Hepatic stellate cell (primary cell): ENCODE measurements at places on chromosomes 3 and 15.

GRCh38 chr3:14145236-14145635 lies 20.4 kb downstream of the TMEM43 start:
- peak; percentile 51 for DNase-seq

DNA sequence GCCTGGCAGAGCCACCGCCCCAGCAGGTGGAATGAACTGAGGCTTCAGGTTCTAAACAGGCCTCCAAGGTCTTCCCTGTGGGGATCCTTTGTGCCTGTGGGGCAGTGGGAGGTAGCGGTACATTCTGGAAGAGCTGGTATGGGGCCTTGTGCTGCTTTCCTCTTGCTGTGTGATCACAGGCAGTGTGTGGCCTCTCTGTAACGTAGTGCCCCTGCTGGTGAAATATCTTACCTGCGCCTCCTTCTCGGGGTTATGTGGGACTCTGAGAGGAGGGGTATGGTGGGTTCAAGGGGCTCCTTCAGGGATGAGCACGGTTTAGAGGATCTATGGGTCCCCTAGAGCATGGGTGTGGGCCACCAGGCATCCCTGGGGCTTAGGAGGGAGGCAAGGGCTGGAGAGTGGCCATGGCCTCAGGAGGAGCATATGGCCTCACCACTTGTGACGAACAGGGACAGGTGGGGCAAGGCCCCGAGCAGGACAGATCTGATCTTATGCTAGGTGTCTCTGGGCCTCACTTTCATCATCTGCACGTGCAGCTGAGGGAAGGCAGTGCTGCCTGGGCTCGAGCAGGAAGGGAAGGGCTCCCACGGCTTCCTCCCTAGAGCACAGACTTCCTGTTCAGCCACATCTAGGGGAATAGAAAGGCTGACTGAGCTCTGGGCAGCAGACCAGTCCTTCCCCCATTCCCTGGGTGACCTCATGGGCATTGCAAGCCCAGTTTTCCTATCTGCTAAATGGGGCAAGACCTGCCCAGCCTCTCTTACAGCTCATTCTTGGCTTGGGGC lies 1.9 kb upstream of the ALS2CL start:
- no peak for DNase-seq

- no peak for DNase-seq
Measured at GRCh38 chr15:59539799-59540198, 71.8 kb upstream of the GCNT3 start.

DNA sequence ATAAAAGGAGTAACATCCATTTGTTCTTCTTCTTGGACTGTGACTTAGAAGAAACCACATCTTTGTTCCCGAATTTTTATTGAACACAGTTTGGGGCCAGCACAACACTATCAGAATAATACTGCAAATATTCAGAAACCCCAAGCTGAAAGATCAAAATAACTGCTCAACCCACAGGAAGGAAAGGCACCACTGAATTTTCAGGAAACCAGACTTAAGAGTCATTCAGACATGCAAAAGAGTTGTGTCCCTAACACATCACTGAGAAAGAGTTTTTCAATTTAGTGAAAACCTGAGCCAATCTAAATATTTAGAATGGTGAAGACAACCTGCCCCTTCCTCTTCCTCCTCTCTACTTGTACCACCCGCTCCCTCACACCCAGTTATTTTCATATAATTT lies 295.0 kb upstream of the RORA start:
- DNase-seq: no peak

DNA sequence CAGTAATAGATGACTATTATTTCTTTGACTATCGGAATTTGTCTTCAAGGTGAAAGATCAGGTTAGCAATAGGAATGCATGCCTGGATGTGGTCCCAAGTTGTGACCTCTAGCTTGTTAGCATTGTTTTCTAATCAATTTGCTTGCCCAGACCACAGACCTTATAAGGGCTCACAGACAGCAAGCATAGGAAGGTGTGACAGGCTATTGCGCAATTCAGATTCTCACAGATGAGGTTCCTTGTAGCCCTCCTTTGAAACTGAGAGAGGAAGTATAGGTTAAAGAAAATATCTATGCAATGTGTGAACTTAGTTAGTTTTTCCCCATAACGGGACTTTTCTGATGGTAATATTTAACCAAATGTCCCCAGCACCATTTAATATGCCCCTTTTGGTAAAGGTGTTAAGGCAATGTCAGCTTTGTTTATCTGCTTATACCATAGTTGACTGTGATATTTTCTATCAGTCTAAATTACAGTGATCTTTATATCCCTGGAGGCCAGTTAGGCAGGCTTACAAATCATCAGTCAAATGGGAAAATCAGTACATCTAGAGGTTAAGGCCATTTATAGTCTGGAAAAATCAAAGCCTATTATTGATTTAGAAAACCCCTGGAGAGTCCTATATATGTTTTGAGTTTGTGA lies 168.1 kb upstream of the MBNL1 start:
- DNase-seq: no peak

DNA sequence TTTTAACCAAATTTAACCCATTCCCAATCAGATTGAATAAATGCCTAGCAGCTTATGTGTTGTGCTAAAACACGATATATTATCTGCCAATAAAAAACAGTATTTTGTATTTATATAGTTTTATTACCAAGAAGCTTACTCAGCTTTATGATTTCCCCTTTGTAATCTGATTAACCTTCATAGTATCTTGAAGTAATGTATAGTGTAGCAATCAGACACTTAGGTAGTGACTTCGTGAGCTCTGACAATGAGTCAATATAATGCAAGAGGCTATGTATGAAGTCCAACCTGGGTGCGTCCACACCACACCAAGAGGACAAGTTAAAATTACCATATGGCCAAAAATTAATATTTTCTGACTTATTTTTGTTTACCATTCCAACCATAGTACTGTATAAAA lies 2.1 kb upstream of the CNBP start:
- no peak for DNase-seq

GRCh38 chr3:197404754-197405153 lies 106.3 kb upstream of the DLG1 start:
- no peak for DNase-seq

DNA sequence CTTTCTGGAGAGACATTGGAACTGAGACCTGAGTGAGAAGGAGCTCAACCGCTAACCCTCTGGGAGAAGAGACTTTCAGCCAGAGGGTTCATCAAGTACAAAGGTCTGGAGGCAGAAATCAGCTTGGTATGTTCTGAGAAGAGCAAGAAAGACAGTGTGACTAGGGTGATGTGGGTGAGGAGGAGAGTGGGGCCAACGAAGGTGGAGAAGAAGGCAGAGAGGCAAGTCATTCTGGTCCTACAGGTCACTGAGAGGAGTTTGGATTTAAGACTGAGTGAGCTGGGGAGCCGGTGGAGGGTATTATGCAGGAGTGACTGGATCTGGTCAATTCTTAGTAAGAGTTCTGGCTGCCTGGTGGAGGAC lies 12.2 kb downstream of the XIRP1 start:
- DNase-seq: no peak

- no peak for DNase-seq
Measured at GRCh38 chr3:81741216-81741615, 20.2 kb downstream of the GBE1 start.

GRCh38 chr3:50164984-50165909 lies 10.1 kb downstream of the SEMA3F start:
- DNase-seq: peak; percentile 70

- DNase-seq: peak; percentile 37
Measured at GRCh38 chr3:161371441-161372320, at the start of gene SPTSSB. SPTSSB (minus strand) TSS chr3:161371517; CDS start chr3:161346323, 25,194 bp downstream.

DNA sequence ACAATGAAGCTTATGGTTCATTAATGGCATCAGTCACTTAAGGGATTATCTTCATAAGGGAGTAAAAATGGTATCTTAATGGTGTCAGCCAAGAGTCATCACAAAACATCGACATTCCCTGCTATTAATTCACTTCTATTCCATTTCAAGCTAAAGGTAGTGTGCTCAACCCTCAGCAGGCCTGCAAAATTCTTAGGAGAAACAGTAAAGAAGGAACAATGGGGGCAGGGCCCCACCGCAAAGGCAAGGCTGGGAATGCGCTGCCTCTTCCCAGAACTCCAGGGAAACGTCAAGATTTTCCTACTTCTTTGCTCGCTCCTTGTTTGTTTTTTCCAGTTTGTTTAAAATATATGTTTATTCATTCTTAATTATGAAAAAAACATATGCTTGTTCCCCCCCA lies 187.3 kb upstream of the TSC22D2 start:
- DNase-seq: no peak

- DNase-seq: no peak
Measured at GRCh38 chr3:16026753-16027152, 147.7 kb upstream of the GALNT15 start.

GRCh38 chr3:46080124-46080968 lies 53.1 kb upstream of the XCR1 start:
- DNase-seq: no peak

DNA sequence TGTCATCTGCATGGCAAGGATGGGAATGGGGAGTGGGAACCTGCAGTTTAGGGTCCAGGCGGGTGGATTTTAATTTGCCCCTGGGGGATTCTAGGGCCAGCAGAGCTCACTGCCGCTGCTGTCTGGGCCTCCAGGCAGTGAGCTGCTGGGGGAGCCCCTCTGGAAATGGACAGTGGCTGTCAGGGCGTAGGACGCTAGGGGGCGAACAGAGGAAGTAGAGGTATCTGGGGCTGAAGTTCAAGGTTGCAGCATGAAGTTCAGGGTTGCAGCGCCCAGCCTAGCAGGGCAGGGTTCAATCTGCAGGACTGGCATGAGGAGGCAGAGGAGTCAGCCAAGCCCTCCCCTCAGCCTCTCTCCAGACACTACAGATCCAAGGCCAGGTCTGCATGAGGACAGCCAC lies 49.5 kb downstream of the APBA2 start:
- DNase-seq: no peak

DNA sequence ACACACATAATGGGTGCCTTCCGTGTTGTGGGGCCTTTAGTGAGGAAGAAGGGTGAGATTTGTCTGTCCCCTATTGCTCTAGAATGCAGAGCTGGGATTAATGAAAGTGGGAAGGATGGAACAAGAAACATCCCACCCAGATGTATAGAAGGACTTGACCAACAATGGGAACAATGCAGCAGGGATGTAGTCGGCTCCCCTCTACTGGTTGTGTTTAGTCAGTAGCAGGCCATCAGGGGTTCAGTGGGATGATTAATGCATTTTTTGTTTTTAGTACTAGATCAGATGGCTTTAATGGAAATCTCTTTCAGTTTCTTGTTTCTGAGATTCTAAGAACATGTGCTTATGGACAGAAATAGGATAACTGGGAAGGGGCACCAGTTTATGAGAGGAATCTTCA lies 156.0 kb upstream of the ROPN1 start:
- DNase-seq: no peak

GRCh38 chr15:58466566-58466965 lies 34.8 kb downstream of the LIPC start:
- no peak for DNase-seq

- DNase-seq: peak; percentile 94
Measured at GRCh38 chr3:197456261-197457091, 99.3 kb downstream of the BDH1 start.

DNA sequence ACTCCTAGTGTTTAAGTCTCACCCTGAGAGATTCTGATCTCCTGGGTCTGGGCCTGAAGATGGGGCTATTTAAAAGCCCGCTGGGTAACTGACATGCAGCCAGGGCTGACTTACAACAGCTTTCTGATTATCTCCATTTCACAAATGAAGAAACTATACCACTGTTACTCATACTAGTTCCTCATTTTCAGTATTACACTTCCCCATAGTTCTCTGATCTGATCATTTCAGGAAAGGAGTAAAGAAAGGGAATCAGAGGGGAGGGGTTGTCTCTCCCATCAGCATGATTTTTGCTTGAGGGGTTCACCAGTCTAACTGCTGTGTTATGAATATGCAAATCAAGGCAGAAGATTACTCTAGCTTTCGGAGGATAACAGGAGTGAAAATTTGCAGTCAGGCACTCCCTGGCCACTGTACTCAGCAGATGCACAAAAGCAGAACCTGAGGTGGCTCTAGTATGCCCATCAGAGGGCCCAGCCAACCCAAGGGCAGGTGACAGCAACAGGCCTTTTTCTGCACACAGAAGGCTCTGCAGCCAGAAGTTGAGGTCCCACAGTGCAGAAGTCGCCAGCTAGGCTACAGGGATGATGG lies 59.4 kb downstream of the DAPK2 start:
- DNase-seq: no peak

- DNase-seq: no peak
Measured at GRCh38 chr3:52026041-52026440, 30.3 kb downstream of the DUSP7 start.

- DNase-seq: no peak
Measured at GRCh38 chr3:12467746-12468145, 16.5 kb upstream of the TSEN2 start.

- no peak for DNase-seq
Measured at GRCh38 chr15:56227306-56227705, 16.4 kb downstream of the RFX7 start.

- no peak for DNase-seq
Measured at GRCh38 chr15:94584833-94585244, 353.5 kb downstream of the MCTP2 start.

DNA sequence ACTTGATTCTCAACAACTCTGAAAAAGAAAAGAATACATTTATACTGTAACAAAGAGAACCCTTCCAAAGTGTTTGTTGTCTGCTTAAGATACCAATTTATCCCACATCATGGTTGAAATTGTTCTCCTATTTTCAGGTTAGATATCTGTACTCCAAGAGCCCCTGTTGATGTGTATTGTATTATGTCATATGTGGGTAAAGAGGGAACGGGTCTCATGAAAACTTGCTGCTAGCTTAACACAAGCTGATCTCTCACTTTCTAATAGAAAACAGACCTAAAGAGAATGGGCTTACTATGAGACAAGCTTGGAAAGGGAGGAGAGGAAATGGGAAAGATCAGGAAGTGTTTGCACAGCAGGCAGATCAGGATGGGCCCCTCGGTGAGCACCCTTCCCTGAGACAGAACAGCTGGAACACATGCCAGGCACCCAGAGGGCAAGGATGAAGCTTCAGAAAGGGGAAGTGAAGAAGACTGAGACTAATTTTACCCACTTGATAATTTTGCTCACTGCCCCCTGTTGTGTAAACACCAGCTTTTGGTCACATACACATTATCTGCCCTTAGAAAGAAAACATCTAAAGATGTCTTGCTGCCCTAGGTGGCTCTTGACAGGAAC lies 747.9 kb upstream of the CCDC54 start:
- DNase-seq: no peak

DNA sequence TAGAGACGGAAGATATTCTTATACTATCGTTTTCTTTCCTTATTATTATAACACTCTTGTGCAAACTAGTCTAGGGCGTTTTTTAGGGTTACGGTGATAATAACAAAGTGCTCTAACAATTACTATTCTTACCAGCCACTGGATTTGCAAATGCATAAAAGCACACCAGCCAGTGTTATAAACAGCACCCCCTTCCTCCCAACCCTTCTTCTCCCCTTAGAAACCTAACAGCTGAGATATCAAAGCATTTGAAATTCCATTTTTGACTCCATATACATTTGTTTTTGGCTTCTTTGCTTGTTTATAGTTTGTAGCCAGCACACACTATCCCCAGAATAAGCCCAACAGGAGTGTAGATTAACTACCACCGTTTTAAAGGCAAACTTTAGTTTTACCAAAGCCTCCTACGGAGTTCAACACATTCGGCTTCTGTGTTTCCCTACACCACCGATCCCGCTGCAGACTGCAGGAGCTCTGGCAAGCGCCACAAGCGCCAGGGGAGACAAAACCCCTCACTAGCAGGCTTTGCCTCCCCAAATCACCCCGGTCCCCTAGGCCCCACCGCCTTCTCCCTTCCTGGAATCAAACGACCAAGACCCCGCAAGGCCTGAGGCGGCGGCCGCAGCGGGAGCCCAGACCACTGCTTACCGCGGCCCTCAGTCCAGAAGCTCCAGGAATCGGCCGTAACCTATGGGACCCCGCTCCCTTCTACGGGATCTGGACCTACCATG lies 461 bp downstream of the COPB2 start:
- DNase-seq: peak; percentile 6
